Stimulated activated CD8-positive, alpha-beta memory T cell treated with anti-CD3 and anti-CD28 coated beads, Interleukin-2, amount 100 ng/mL, for 1 hour (primary cell): ENCODE measurements at places on chromosomes 5 and 9.

DNA sequence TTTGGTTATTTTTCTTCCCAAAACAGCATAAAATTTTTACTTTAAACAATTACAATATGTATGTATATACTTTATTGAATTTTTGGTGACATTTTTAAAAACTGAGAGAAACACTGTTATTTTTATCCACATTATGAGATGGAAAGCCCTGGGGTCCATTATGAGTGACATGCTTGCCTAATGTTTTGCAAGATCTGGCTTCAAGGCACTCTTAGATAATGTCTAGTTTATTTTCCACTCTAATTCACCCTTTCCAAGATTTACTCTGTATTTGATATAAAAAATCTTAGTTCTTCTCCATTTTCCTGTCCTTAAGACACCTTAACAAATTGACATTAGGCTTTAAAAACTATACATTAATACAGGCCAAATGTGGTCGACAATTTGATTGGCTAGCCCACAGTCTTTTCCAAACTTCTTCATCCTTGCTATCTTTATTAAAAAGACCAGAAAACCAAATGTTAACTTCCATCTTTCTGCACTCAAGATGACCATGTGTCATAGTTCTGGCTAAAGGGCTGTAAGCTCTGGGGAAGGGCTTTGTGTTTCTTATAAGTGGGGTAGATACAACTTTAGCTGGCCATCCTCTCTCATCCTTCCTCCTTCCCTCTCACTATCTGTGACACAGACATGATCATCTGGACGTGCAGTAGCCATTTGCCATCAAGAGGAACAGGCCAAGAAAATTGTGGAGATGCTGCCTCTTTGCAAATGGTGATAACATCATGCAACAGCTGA lies 561.1 kb downstream of the PDE4D start:
- DNase-seq: no peak

- no peak for DNase-seq
Measured at GRCh38 chr5:45385321-45386058, 310.7 kb downstream of the HCN1 start.

- no peak for DNase-seq
Measured at GRCh38 chr5:91283899-91284298, 99.2 kb downstream of the ARRDC3 start.

GRCh38 chr5:32123058-32123805 lies 50.9 kb downstream of the GOLPH3 start:
- no peak for DNase-seq

GRCh38 chr9:101465326-101465915 lies 29.8 kb upstream of the ALDOB start:
- no peak for DNase-seq

- DNase-seq: no peak
Measured at GRCh38 chr9:136185066-136185465, 19.9 kb downstream of the LHX3 start.

GRCh38 chr9:71796100-71796767 lies 27.9 kb upstream of the CEMIP2 start:
- no peak for DNase-seq

- no peak for DNase-seq
Measured at GRCh38 chr5:158406884-158407823, 548.2 kb upstream of the CLINT1 start.

GRCh38 chr5:102713278-102713677 lies 41.8 kb upstream of the PAM start:
- DNase-seq: no peak

GRCh38 chr5:65108786-65109743 lies 340.3 kb downstream of the CWC27 start:
- DNase-seq: no peak

GRCh38 chr5:123036391-123037103 lies at the start of gene PPIC:
PPIC (minus strand) TSS chr5:123036725; CDS start chr5:123036625, 100 bp downstream.
- no peak for DNase-seq

- no peak for DNase-seq
Measured at GRCh38 chr9:124870723-124871122, 8.8 kb downstream of the ARPC5L start.

DNA sequence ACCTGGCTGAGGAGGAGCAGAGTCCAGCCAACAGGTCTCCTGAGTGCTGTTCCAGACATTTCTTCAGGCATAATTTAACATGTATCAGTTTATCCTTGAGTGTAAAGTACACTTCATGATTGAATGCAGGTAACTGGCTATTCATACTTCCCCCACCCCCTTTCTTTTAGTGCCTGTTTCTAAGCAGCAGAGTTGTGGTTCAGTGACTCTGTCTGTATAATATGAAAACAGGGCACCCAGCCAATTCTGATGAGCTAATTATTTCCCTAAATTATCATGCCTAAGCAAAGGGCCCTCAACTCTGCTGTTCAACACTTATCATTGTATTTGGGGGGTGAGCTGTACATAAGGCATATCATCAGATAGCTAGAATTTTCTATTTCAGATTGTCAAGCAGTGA lies 51.9 kb upstream of the ZSWIM6 start:
- DNase-seq: no peak

DNA sequence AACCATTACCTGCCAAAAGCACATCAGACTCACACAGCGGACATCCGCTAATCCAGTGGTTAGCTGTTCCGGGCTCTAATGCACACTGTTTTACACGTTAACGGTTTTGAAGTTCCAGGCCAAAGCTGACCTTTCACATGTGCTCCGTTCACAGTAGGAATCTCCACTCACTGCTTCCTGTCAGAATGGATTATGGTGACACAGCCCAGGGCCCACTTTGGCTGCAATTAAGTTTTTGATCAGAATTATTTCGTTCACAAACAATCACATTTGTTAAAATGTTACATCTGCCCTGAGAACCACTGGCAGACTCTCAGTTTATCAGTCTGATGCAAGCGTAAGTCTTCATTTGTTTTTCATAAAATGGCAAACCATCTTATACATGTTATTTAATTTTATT lies 30.2 kb upstream of the CATSPER3 start:
- no peak for DNase-seq

DNA sequence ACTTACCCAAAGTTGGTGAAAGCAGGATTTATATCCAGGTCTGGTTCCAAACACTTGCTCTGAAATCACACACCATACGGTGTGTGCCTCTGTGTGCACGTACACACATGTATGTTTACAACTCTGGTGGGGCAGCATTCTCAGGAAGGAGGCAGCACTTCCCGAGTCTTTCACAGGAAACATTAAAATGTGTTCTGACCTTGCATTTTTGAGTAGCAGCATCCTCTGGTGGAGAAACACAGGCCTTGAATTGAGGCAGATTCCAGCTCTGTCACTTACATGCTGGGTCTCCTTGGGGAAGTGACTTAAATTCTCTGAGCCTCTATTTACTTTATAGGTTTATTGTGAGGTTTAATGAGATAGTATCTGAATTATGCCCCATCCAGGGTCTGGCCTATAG lies 126.4 kb downstream of the RGS3 start:
- no peak for DNase-seq

DNA sequence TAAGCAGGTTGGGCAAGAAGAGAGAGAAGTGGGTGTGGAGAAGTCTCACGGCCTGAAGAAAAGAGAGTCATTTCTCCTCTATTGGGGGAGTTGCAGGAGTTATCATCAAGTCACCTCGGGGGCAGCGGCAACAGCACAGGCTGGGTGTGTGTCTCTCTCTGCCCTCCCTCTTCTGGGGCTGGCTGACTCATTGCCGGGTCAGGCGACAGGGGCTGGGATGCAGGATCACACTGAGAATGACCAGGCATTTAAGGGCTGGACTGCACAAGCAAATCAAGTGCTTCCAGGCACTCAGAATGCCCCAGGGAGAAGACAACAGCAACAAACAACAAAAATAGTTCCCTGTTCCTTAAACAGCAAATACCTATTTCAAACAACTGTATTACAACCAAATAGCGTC lies 6.3 kb upstream of the EQTN start:
- no peak for DNase-seq

- DNase-seq: no peak
Measured at GRCh38 chr5:29982457-29982856, 1211.0 kb upstream of the CDH6 start.

GRCh38 chr5:180428598-180428997 lies 65.6 kb upstream of the CNOT6 start:
- no peak for DNase-seq

GRCh38 chr9:74001382-74001781 lies 495.8 kb upstream of the RORB start:
- DNase-seq: no peak

GRCh38 chr5:82111191-82111590 lies 139.4 kb downstream of the ATG10 start:
- DNase-seq: no peak

- no peak for DNase-seq
Measured at GRCh38 chr9:114995681-114996221, 65.4 kb upstream of the TNFSF8 start.

DNA sequence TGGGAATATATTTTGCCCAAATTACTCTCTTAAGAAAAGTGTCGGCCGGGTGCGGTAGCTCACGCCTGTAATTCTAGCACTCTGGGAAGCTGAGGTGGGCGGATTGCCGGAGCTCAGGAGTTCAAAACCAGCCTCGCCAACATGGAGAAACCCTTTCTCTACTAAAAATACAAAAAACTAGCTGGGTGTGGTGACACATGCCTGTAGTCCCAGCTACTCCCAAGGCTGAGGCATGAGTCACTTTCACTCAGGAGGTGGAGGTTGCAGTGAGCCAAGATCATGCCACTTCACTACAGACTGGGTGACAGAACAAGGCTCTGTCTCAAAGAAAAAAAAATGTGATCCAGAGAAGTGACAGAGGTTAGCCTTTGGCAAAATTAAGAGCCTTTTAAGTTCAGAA lies 26.4 kb upstream of the TMEM171 start:
- no peak for DNase-seq

GRCh38 chr5:56450766-56451165 lies 217.6 kb upstream of the ANKRD55 start:
- no peak for DNase-seq

DNA sequence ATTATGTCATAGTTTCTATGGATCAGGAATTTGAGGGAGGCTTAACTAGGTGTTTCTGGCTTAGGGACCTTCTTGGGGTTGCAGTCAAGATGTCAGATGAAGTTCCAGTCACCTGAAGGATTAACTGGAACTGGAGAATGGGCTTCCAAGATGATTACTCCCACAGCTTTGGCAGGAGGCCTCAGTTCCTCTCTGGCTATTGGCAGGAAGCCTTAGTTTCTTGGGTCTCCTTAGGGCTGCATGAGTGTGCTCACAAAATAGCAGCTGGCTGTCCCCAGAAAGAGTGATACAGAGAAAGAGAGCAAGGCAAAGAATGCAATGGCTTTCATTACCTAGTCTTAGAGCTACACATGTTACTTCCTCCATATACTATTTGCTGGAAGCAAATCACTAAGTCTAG lies 138.1 kb upstream of the TLE4 start:
- no peak for DNase-seq

GRCh38 chr5:151811593-151812321 lies 40.0 kb downstream of the G3BP1 start:
- DNase-seq: no peak

DNA sequence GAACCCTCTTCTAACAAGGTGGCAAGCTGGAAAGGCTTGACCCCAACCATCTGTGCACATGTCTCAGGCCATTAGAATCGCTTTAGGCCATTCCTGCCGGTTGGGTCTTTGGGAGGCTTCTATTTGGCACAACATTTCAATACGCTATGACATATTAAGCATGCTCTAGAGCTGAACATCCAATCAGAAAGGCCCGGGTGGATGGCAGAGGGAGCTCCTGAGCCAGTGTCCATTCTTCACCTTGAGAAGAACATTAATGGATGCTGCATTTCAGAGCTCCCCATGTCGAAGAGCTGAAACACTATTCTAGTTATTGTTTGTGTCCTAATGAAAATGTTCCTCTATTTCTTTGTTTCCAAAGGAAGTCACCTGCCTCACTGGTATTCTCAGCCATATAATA lies 12.8 kb downstream of the SPATA9 start:
- no peak for DNase-seq

DNA sequence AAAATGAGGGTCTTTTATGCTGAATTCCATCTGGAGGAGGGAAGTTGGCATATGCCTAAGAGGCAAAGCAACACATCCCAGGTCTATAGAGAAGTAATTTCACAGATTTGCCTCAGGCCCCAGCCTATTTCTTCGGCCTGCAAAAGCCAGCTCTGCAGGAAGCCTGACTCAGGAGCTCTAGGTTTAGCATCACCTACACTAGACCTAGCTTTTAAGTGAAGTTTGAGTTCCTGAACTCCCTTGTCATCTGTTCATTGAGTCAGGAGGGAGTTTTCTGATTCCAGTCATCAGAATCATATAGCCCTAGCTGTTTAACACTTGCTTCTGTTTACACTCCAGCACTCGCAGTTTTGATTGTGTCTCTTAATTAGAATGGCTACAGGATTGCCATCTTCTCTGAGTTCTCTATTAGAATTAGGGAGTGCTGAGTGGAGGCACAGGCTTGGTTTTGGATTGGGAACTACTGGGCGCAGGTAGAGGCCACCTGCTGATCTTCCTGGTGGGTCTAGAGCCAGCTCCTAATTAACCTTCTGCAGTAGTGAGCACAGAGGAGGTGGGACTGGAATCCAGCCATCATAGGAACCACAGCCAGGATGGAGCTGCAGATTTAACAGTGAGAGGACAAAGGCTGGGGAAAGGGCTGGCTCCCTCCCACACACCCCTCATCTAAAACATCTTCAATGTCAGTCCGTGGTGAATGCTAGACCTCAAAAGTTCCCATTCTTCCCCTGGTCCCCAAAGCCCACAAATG lies 179.5 kb downstream of the TRIO start:
- DNase-seq: no peak

GRCh38 chr5:127702926-127703561 lies at the start of gene CCDC192:
CCDC192 (plus strand) TSS chr5:127703391; CDS start chr5:127703446, 55 bp downstream.
- no peak for DNase-seq

DNA sequence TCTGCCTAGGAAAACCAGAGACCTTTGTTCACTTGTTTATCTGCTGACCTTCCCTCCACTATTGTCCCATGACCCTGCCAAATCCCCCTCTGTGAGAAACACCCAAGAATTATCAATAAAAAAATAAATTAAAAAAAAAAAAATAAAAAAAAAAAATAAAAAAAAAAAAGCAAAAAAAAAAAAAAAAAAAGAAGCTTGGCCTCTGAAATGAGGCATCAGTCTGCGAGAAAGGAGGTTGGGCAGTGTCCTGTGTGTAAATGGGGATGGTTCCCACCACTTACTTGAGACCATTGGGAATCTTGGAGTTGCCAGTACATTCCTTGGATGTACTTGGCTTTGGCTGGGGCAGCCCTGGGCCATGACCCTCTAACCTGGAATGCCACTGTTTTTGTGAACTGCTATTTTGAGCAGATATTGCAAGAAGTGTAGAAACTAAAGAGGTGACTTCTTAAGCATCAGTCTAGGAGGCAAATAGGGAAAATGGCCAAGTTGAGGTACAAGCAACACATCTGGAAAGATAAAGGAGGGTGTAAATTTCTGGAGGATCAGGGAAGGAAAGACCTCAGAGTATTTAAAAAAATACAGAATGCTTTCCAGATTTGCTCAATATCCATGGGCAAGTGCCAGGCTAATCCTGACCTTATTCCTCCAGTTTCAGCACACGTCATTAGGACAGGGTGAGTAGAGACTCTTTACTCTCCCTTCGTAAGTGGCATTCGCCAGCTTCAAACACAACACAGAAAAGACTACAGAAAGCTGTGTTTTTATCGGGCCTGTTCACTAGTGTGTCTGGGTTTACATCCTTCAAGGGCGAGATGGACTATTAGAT lies 58.1 kb downstream of the HSPA4 start:
- no peak for DNase-seq

GRCh38 chr5:24391816-24392215 lies 253.0 kb downstream of the CDH10 start:
- no peak for DNase-seq

- no peak for DNase-seq
Measured at GRCh38 chr5:58746321-58746720, 163.4 kb downstream of the RAB3C start.

- DNase-seq: no peak
Measured at GRCh38 chr9:86351880-86352279, 2.3 kb downstream of the TUT7 start.
